ENCODE measurements at places on chromosomes 16 and 17. TPM values are rescaled to one million over a fixed set of nuclear protein-coding genes. Genes with fewer than 3 reads are reported as not detected.

CFAP52 gene
- not detected for total RNA-seq

DNA sequence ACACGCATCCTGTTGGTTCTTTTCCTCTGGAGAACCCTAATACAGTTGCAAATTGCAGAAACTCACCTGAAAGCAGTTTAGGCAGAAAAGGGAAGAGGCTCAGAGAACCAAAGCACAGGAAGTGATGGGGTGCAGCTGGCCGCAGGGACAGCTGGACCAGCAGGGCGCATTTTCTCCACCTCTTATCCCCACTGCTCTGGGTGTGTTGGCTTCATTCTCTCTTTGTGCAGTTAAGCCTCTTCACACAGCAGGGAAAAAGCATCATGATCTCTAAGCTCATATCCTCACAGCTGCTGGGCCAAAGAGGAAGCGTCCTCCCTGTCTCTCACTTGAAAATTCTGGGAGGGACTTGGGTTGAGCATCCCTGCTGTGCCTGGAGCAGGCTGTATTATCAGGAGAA, 20.0 kb upstream of the LRRC75A start:
- ATAC-seq: no peak

DNA sequence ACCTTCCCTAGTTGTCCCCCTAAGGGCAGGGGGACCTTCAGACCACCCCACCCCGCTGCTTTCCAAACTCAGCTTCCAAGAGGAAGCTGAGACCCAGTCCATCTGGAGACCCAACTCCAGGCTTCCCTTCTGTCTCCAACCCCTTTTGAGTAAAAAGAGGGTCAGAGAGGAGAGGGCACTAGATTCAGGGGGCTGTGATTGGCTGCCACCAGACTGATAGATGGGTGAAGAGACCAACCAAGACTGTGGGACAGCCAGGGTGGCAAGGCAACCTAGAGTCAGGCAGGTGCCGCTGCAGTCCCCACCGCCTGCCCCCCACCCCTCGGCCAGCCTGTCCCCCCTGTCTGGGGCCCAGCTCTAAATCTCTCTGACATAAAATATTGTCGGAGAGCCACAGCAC, 92.5 kb downstream of the SDK2 start:
- no peak for ATAC-seq

- no peak for ATAC-seq
Measured at GRCh38 chr17:2994441-2994840, 69.0 kb downstream of the OR1D5 start.

IRX5 gene
- 7.5 TPM for total RNA-seq

- no peak for ATAC-seq
Measured at GRCh38 chr17:9628509-9628908, 16.8 kb upstream of the USP43 start.

SDR42E1 gene
- total RNA-seq: 14.5 TPM

NT5M gene
- total RNA-seq: 0.64 TPM

GRCh38 chr17:14359163-14360020, 58.5 kb downstream of the HS3ST3B1 start:
- peak; percentile 62 for ATAC-seq

- peak; percentile 52 for ATAC-seq
Measured at GRCh38 chr17:82257473-82257872, 16.0 kb downstream of the CSNK1D start.

- ATAC-seq: peak; percentile 20
Measured at GRCh38 chr17:45221081-45222013, at the start of gene FMNL1. Gene FMNL1 (plus strand): TSS chr17:45221885. CDS start chr17:45222125, 240 bp downstream.

DNA sequence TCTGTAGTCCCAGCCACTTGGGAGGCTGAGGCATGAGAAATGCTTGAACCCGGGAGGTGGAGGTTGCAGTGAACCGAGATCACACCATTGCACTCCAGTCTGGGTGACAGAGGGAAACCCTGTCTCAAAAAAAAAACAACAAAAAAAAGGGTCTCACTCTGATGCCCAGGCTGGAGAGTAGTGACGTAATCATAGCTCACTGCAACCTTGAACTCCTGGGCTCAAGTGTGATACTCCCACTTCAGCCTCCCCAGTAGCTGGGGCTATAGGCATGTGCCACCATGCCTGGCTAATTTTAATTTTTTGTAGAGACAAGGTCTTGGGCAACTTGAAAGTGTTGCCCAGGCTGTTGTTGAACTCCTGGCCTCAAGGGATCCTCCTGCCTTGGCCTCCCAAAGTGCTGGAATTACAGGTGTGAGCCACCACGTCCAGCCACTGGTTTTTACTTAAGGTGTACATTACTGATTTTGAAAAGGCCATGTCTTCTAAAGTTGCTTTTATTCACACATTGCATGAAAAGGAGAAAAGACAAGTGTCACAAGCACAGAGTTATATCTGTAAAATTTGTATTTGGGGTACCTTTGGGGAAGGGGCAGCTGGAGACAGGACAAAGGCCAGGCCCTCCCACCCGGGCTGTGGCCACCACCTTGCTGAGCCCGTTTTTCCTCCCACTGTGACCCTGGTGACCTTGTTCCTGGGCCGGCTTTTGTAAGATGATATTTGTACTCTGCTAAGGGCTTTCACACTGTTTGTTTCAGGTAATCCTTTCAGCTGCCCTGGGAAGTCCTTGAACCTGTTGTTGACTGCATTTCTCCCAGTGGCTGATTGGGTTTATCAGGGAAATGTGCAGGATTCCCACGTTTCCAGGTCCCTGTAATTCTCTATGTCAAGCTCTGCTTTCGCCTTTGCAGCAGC, 11.5 kb downstream of the GPT2 start:
- ATAC-seq: no peak

- no peak for ATAC-seq
Measured at GRCh38 chr17:57552114-57552624, 192.9 kb downstream of the CCDC182 start.

TRIM72 gene
- 0.04 TPM for total RNA-seq

GAN gene
- 19.9 TPM for total RNA-seq

NPB gene
- total RNA-seq: 0.24 TPM

CD79B gene
- total RNA-seq: 1.9 TPM

DNA sequence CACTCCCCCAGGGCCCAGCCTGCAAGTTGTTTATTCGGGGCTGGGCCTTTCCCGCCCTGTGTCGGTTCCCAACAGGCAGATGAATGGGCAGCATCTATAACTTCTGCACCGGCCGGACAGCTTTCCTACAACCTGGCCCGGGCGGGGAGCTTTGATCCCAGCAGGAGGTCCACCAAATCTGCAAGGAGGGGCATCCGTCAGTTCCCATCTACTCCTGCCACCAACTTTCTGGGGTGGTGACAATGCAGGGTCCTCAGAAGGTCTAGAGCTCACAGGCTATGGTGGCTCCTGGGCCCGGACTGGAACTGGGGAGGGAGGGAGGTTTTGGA, 211.9 kb downstream of the NTN1 start:
- no peak for ATAC-seq

- ATAC-seq: peak; percentile 94
Measured at GRCh38 chr17:68035131-68035522, 408 bp upstream of the KPNA2 start.

DNA sequence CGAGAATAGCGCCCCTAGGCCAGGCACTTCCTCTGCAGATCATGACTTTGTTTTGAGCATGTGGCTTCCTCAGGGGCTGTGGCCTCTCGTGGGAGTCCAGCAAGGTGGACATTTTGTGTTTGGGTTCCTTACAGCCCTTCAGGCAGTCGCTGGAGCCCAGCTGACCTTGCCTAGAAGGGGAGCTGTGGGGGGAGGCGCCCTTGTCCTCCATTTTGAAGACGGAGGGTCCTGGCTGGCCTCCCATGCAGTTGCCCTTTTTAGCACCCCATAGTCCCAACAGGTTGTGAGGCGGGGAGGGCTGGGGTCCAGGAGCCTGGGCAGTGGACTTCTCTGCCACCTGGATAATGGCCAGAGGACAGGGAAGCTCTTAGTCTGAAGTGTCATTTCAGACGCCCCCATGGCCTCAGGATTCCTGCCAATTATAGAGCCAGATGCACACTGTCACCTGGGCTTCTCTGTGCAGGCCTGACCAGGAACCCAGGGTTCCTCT, 1.4 kb downstream of the SOST start:
- no peak for ATAC-seq

DNA sequence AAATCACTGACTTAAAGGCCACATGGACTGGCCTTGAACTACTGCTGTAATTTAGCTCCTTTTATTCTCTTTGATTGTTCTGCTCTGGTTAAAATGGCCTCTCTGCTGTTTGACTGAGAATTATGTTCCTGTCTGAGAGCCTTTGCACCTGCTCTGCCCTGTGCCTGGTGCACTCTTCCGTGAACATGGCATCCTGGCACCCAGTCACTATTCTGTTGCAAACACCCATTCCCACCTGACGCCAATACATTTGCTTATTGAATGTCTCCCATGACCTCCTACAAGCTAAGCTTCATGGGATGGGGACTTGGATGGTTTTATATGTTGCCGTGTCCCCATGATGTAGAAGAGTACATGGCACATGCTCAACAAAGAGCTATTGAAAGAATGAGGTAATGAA, 20.1 kb downstream of the HSD17B2 start:
- no peak for ATAC-seq

DNA sequence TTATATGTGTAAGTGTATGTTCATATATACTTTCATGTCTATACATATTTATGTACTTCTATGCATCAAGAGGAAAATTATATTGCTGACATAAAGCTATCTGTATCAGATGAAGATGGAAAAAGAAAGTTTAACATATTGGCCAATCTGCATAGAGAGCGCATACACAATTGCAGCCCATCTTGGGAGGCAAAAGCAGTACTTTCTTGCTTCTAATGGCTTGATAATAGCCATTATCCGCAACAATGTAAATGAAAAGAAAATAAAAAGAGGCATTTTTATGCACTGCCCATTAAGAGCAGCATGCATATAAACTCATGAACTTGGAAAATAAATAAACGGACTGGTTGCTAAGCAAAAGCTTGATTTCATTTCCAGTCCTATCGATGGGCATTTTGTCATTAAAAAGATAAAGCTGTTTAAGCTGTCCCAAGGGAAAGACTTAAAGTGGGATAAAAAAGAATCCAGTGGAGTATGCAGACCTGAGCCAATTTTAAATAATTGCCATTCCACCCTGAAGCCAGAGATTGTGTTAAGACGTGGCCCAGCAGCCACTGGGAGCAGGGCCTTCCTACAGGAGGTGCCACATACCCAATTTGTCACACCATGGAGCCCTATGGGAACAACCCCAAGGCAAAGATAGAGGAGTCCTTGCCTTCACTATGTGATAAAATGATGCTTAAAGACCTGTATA, 183.6 kb upstream of the CDH11 start:
- ATAC-seq: no peak

GRCh38 chr17:40295488-40296436, 8.1 kb downstream of the CDC6 start:
- no peak for ATAC-seq

DNA sequence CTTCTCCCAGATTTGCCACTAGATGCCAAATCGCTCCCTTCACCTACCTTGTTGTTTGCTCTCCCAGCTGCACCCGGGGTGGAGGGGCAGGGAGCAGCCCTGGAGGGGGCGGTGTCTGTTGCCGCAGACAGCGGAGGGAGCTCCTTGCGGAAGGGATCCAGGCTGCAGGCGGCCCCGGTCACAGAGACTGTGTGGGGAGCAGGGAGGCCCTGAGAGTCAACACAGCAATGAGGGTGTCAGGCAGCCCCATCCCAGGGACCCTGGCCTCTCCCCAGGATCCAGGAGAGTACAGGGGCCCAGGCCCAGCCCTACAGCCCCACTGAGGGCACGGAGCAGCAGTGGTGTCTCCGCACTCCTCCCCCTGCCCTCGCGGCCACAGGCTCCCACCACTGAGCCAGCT, 50.5 kb upstream of the CHMP6 start:
- no peak for ATAC-seq

DNA sequence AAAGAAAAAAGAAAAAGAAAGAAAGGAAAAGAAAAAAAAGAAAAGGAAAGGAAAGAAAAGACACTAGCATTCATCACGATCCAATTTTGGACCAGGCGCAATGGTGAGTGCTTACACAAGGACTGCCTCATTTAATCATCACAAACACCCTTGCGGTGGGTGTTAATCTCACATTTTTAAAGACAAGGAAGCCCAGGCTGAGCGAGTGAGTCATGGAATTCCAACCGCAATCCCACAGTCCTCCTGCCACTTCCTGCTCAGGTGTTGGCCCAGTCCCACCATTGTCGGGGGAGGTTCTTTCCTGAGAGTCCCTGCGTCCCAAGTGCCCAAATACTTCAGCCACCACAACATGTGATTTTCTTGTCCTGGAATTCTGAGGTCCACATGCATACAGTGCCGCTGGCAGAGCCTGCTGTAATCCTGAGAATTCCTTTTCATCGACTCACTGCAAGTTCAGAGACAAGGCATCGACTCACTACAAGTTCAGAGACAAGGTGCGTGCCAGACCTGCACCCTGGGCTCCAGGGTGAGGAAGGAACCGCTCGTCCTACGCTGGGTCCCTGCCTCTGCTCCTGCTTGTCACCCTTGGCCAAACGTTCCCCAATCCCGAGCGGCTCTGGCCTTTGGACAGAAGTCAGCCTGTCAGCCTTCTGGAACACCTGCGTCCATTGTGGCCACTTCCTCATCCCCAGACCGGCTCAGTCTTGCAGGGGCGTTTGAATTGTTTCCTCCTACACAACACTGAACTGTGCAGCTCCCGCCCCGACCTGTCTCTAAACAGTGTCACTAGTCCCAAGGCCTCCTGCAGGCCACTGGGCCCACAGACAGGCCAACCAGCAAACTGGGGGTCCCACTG, 5.8 kb downstream of the ZG16B start:
- ATAC-seq: peak; percentile 61

DNA sequence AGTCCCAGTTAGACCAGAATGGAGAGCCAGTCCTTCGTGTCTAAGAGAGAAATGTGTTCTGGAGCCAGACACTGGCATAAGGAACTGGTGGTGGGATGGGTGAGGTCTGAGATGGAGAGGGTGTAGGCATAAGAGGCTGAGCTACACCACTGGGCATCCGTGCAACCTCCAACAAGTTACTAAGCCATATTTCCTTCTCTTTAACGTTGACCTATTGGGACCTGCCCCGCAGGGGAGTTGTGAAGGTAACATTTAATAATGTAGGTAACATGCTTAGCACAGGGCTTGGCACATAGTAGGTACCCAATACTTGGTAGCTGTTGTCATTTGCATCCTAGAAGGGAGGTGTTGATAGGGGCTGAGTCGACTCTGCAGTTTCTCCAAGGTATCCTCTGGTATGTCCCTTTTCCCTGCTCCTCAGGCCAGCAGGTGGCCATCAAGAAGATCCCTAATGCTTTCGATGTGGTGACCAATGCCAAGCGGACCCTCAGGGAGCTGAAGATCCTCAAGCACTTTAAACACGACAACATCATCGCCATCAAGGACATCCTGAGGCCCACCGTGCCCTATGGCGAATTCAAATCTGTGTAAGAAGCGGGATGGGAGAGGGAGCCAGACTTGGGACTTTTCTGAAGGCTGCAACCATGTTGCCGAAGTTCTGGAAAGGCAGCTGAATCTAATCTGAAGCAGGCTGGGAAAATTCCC, 1.2 kb downstream of the MAPK7 start:
- no peak for ATAC-seq

DNA sequence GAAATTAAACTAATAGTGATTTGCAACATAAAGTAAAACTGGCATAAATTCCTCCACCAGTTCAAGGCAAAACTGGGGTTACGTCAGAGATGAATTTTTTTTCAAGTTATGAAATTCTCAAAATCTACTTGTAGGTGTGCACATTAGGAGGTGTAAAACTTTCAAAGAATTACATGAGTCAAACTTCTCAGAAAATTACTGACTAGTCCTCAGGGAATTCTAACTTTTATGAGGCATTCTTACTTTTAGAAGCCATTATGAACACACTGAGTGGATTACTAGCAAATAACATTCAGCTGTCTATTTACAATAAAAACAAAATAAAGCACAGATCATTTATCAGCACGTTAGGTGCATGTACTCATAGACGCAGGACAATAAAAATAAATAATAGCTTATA, 348.7 kb downstream of the CDH11 start:
- ATAC-seq: no peak

- no peak for ATAC-seq
Measured at GRCh38 chr16:26204138-26204537, 512.4 kb downstream of the HS3ST4 start.

GRCh38 chr17:11693284-11693683, 95.0 kb downstream of the DNAH9 start:
- no peak for ATAC-seq

All from esophagus mucosa (tissue), 1 donor.